CD4-positive, alpha-beta T cell treated with Interleukin-2 at 100 ng/mL for 4 hours (primary cell): ENCODE measurements at places on chromosomes 3 and 15.
A peak's percentile ranks its signal among the peaks of the same experiment; 100 is the strongest.

- DNase-seq: no peak
Measured at GRCh38 chr3:112032098-112032731, 2.3 kb upstream of the TMPRSS7 start.

DNA sequence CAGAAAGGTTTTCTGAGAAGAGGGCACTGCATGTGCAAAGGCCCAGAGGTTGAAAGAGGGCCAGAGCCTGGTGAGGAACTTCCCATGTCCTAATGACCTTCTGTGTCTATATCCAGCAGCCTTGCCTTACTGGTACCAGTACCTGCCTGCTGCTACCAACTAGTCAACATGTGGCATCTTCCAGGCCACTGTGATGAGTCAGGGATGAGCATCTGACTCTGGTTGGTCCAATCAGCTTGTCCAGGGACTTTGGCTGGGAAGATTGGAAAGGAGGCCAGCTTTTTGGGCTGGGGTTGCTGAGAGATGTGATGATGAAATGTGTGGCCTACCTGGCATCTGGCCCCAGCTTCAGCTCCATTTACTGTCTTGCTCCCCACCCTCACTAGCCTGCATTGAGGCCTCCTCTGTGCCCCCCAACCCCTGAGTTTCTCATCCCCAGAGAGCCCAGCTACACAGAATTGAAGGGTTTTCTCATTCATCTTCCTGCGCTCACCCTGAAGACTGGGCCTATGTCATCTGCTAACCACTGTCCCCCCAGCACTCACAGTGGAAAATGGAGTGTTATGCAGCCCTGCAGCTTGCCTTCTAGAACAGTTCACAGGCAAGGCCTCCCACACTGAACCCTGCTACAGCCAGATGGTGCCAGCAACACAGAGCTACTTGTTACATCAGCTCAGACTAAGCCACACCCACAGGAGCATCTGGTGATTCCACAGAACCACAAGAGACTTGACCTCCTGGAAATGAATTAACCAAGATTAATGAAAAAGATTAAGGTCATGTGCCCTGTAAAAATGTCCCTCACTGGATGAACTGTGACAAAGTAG lies 1.3 kb upstream of the TWF2 start:
- peak; percentile 80 for DNase-seq

- DNase-seq: no peak
Measured at GRCh38 chr15:81491414-81492096, 117.5 kb upstream of the TMC3 start.

- DNase-seq: no peak
Measured at GRCh38 chr3:66661628-66662027, 160.8 kb upstream of the LRIG1 start.
